ENCODE measurements at places on chromosomes 5 and 9. TPM values are rescaled to one million over a fixed set of nuclear protein-coding genes. Genes with fewer than 3 reads are reported as not detected.

GRCh38 chr5:40475561-40475960 lies 204.2 kb upstream of the PTGER4 start:
- no peak for DNase-seq

- no peak for DNase-seq
Measured at GRCh38 chr5:53557386-53557785, 3.1 kb upstream of the NDUFS4 start.

- DNase-seq = peak; percentile 64
Measured at GRCh38 chr9:134406366-134407120, 80.3 kb downstream of the RXRA start.

DNA sequence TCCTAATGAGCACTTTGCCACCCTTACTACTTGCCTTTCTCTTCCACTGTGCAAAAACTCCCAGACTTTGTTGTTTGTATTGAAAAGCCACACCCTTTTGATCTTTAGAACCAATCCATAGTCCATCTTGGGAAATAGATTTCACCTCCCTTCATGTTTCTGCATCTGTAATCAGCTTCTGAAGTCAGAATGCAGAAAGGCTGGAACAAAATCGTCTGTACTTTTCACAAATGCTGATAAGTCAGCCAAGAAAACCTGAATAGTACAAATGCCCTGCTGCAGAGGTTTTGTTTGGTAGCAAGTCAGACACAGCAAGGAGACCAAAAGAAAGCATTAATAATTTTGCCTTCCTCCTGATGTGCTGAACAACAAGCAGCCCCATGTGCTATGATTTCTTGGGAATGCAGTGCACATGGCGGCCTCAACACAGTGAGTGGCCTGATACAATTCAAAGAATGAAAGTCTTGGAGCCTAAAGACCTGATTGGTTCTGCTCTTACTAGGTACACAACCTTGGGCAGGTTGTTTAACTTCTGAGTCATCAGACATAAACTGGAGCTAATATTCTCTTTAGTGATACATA lies 59.2 kb upstream of the STK32A start:
- no peak for DNase-seq

GRCh38 chr5:110925398-110925797 lies 146.1 kb upstream of the TSLP start:
- DNase-seq = no peak

Gene FOXD4L5
- 0.20 TPM for total RNA-seq

Data from psoas muscle (tissue), 8 donors.